ENCODE measurements at places on chromosomes 11 and 22.

DNA sequence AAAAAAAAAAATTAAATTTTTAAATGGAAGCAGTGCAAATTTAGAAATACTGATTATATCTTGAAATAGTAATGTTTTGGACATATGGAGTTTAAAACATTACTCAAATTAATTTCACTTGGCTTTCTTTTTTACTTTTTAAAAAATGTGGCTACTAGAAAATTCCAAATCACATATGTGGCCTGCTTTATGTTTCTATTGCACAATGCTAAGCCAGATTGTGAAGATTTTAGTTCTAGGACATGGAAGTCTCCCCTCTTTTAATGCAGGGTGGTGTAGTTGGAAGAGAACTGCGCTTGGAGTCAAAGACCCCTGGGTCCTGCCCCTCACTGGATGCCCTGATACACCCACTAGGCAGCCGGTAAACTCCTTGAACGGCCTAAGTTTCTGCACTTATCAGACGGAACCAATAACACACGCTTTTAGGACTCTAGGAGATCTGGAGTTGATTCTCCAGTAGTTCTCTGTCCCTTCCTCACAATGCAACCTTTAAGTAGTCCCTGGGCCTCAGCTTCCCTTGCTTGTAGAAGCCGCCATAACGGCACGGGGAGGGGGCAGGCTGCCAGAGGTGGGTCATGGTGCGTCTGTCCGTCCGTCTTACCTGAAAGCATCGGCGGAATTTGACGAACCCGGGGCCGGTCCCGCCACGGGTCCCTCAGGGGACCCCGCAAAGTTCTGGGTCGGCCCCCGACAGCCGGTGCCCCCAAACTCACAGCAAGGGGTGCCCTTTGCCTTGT is 505 bp downstream of the FAM227A start:
- no peak for DNase-seq

DNA sequence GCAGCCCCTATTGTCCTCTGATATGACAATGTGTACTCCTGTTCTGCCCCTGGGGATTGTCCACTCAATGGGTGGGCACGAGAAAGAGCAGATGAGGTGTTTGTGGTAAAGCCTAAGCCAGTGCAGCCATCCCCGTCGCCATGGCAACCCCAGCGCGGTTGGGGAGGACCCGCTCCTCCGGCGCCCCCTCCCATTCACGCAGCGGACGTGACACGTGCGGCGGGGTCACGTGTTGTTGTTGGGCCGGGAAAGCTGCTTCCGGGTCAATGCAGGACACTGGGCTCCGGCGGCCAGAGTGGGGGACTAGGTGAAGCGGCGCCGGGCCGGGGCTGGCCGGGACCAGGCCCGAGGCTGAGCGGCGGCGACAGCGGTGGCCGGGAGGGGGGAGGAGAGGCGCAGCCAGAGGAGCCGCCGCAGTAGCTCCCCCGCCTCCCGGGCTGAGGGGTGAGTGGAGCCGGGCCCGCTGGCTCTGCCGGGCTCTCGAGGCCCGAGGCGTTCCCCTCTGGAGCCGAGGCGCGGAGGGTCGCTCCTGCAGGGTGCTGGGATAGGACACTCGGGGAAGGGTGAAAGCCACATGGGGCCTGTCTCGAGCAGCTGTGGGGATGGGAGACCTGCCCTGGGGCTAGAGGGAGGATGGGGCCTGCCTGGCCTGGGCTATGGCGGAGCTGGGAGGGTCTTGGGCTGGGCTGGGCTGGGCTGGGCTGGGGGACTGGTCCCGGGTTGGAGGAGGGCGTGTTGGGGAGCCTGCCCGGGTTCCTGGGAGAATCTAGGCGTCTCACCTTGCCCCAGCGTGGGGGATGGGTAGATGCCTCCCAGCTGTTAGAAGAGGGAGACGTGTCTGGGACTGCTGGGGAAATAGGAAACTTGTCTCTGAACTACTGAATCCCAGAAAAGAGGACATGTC is at the start of gene TBCEL:
TBCEL (plus strand) TSS at position 255 of the 904 bp plus-strand sequence. CDS start 21,589 bp downstream, outside the sequence.
- DNase-seq = peak; percentile 83

- no peak for DNase-seq
These were observed 6.0 kb downstream of the VSIG2 start for GRCh38 chr11:124745835-124746620.

GRCh38 chr22:17969701-17970113 is 54.7 kb downstream of the MICAL3 start:
- no peak for DNase-seq

DNA sequence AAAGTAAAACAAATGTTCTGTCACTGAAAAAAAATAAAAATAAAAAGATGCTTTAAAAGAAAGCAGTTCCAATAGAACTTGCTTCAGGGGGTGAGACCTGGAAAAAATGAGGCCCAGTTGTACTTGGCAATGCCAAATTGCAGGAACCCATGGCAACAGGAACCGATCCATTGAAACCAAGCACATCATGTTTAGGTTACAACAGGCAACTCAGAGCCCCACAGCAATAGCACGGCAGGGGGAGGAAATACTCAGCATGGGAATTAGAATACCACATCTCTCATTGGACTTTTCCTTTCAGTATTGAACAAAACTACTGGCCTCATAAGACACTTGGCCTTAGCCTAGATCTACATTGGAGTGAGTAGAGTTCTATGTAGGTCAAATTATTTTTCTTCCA is 84.3 kb downstream of the MSANTD4 start:
- DNase-seq = no peak

GRCh38 chr22:22480940-22481339 is 27.6 kb downstream of the ZNF280B start:
- no peak for DNase-seq

DNA sequence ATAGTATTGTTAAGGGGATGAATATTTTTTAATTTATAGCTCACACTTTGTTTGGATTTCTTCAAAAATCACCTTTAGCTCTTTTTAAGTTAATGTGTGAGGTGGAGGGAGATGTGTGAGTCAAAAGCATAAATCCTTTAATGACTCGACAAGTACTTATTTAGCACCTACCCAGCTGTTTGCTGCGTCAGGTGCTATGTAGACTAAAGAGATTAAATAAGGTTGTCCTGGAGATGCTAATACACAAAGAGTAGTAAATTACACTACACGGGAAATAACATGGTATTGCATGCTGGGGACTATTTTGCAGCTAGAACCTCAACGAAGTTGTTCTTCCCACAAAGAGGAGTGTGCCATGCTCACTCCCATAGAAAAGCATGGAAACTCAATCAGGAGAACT is 583.3 kb upstream of the TENM4 start:
- no peak for DNase-seq

- DNase-seq = no peak
These were observed 16.3 kb upstream of the OR56B1 start for GRCh38 chr11:5719703-5720495.

GRCh38 chr11:93694109-93694508 is 32.6 kb downstream of the CEP295 start:
- no peak for DNase-seq

- no peak for DNase-seq
These were observed 102.2 kb upstream of the FGF3 start for GRCh38 chr11:69921128-69922014.

DNA sequence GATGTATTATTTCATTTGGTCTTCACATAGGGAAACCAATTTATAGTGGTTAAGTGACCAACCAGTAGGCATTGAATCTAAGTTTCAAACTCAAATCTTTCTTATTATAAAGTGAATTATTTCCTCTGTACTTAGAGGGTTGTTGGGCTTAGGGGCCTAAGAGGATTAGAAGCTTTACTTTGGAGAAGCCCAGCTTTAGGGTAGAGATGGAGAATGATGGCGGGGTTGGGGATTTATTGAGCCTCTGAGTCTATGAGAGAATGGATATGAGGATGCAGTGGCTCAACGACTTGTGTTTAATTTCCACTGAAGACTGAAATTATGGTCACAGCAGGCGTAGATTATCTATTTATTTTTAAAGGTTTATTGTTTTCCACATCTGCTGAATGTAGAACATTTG is 55.5 kb downstream of the CHRDL2 start:
- no peak for DNase-seq

- no peak for DNase-seq
These were observed 26.5 kb upstream of the MUC5AC start for GRCh38 chr11:1131033-1131911.
